ENCODE measurements at places on chromosomes 6 and 20. TPM values are rescaled to one million over a fixed set of nuclear protein-coding genes. Genes with fewer than 3 reads are reported as not detected.

Gene HSPA1L
- total RNA-seq = 0.37 TPM

DNA sequence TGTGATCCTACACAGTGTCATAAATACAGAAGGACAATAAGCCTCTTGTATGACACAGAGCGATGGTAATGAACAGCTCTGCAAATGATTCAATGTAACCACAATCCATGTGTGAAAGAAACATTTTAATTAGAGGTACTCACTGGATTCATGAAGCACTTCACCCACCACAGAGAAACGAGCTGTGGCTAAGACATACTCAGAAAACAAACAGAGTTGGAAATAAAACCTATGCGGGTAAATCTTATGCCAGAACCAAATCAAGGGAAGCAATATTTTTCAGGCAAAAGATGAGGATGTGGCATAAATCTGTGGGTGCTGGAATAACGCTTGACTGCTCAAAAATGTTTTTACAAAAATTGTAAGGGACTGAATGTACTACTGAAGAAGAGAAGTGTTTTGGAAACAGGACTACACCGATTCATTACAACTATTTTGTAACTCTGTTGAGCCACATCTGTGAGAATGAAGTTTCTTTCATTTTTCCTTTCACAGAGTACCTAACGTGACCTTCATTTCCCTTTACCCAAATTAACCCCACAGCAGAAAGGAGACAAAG, 112.1 kb downstream of the WDR27 start:
- peak; percentile 80 for DNase-seq

- peak; percentile 43 for DNase-seq
These were observed 33.4 kb upstream of the SLC22A1 start for GRCh38 chr6:160088069-160088783.

GRCh38 chr6:14379568-14379967, 262.0 kb downstream of the CD83 start:
- DNase-seq = no peak

GRCh38 chr6:30147096-30147495, 11.2 kb downstream of the TRIM40 start:
- DNase-seq = no peak

- DNase-seq = no peak
These were observed at the start of gene MOG for GRCh38 chr6:29656798-29657197. TSS of gene MOG (plus strand) at chr6:29657092. CDS start at chr6:29657210, 118 bp downstream.

- no peak for DNase-seq
These were observed 105.2 kb downstream of the NFATC2 start for GRCh38 chr20:51437182-51437924.

All from mammary epithelial cell (primary cell).